Stimulated activated CD4-positive, alpha-beta T cell treated with anti-CD3 and anti-CD28 coated beads, Interleukin-12 subunit alpha, Interleukin-12 subunit beta, amount 100 ng/mL, for 48 hours (primary cell): ENCODE measurements at places on chromosomes 2 and 18.

- DNase-seq: no peak
Observed at GRCh38 chr2:50791271-50791670, 240.7 kb downstream of the NRXN1 start.

GRCh38 chr18:32026491-32027086 is 8.0 kb downstream of the RNF125 start:
- no peak for DNase-seq

GRCh38 chr18:28606686-28607085 is 429.8 kb upstream of the CDH2 start:
- no peak for DNase-seq

- DNase-seq: no peak
Observed at GRCh38 chr18:21443776-21444464, 156.6 kb downstream of the ESCO1 start.

DNA sequence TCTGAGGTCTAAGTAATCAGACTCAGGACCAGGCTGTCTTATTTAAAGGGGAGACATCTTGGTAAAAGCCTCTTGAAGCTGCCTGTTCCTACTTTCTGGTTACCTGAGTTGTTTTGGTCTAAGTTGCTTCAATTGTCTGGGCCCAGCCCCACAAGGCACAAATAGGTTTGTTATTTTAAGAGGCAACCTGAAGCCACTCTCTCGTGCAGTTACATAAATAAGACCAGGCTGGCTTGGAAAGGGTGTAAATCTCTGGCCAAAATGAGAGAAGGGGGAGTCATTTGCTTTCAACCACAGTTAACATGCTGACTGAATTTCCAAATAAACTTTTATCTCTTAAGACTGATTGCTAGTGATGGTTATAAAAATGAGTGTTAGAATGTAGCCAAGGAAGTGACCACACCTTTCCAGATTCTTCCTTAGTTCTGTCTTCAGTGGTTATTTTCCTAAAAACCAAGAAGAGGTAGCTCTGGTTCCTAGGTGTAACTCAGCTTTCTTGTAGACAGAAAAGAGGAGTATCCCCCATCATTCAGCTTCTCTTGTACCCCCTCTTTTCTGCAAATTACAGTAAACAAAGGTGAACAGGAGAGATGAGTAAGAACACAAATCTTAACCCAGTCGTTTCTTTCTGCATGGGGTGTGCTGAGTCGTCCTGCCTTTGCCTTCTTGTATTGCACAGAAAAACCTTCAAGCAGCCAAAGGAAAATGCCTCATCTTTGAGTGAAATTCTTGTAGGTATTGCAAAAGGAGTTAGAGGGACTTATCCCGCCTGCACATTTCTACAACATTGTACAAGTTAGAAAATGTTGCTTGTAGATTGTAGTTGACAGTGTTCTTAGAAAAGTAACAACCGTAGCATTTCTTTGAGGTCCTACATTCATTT is 161.5 kb upstream of the NT5C1B start:
- DNase-seq: no peak

DNA sequence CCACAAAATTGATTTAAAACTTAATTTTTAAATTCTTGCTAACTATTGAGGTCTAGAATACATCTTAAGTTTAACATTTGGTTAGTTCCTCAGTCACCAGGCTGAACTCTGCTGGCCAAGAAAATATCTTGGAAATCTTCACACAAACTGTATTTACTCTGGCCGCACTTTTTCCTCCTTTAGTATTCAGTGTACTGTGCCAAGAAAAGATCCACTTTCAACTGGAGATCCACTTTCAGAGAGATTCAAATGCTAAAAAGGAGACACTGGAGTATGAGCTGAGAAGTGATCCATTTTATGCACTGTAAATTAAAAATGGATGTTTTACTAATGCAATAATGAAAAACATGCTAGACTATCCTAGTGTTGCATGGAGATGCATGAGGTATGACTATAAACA is 98.1 kb downstream of the ANTXR1 start:
- DNase-seq: no peak

GRCh38 chr18:75124991-75125381 is 84.0 kb downstream of the PTGR3 start:
- DNase-seq: no peak

DNA sequence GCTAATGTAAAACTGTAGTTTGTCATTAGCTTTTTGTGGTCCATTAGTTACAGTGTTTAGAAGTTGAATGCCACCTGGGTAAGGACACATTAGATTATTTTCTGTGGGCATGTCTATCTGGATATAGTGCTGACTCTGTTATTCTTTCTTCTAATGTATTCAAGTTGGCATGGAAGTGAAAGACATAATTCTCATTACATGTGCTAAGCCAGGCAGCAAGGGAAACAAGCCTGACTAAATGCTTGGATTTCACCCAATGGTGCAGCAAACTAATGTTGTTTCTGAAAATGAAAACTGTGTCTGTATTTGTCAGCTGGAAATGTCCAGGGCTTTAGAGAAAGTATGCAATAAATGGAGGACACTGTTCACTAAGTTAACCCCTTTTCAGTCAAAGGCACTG is 100.7 kb downstream of the NUP35 start:
- DNase-seq: no peak

GRCh38 chr2:240926516-240927389 is 20.6 kb downstream of the CROCC2 start:
- DNase-seq: no peak

DNA sequence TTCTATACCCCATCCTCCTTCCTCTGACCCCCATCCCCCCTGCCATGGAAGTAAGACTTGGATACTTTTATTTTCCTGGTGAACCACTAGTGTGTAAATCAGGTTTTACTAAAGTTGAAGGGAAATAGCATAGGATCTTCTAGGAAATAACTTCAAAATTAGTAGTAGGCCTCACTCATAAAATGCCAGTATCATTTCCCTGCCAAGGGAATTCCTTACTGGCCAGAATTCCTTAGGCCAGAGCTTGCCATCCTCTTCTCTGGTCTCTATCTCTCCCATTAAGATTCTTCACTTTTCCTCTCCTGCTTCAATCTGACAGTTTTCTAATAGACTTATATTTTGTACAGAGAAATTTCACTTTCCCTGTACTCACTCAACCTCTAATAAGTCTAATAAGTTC is 322.8 kb upstream of the TANK start:
- DNase-seq: no peak

DNA sequence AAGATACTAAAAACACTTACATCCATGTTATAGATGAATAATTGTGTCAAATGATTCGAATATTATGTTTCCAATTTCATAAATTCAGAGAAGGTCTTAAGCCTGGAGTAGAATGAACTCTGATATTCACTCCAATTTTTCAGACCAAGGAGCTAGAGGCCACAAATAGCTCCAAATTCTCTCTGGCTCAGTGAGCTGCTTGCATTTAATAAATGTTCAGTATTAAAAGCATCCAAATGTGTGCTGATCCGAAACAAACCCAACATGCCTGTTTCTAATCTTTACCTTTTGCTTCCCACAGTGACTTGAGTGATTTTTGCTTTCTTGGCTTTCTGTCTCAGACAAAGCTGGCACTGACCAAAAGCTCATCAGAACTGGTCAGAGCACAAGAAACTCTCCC is 291.4 kb downstream of the CCDC85A start:
- DNase-seq: no peak

GRCh38 chr18:63261029-63261428 is 58.5 kb downstream of the BCL2 start:
- DNase-seq: no peak
